ENCODE measurements at places on chromosomes 7 and 10.

GRCh38 chr10:21347785-21348170 lies 177.7 kb downstream of the SKIDA1 start:
- no peak for DNase-seq

DNA sequence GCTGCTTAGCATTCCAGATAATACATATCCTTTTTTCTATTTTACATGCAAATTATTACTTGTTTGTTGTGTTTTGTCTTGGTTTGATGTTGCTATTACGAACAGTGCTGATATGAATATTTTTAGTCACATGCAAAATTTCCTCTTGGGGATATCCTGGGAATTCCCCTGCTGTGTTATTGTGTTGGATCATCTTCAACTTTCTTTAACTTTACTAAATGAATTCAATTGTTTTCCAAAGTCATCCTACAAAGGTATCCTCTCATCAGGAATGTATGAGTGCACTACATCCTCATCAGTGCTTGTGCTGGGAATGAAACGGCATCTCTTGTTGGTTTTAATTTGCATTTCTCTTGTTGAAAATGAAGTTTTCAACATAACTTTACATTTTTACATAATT lies 87.1 kb downstream of the AASS start:
- DNase-seq = no peak

DNA sequence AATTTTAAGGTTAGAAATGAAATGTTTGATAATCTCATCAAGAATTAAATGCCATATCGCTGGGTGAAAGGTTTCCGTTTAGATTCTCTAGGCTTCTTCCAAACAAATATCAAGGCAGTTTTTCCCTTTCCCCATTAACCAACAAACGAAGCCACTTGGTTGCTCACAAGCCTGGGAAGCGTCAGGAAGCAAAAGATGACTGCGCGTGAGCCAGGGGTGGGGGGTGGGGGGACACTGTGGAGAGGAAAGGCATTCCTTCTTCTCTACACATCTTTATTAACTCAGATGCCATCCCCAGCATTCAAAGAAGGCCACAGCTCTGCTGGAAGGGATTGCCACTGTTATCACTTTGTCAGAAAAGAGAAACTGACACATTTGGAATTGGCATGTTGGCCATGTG lies 207.1 kb downstream of the TRIL start:
- DNase-seq = no peak

GRCh38 chr10:65993451-65993850 lies 932.4 kb upstream of the LRRTM3 start:
- DNase-seq = no peak

GRCh38 chr10:48497780-48498770 lies 106.8 kb downstream of the ARHGAP22 start:
- DNase-seq = no peak

GRCh38 chr10:9636216-9636615 lies 1381.5 kb upstream of the CELF2 start:
- no peak for DNase-seq

- DNase-seq = no peak
Observed at GRCh38 chr10:124886610-124887009, 55.3 kb upstream of the ZRANB1 start.

DNA sequence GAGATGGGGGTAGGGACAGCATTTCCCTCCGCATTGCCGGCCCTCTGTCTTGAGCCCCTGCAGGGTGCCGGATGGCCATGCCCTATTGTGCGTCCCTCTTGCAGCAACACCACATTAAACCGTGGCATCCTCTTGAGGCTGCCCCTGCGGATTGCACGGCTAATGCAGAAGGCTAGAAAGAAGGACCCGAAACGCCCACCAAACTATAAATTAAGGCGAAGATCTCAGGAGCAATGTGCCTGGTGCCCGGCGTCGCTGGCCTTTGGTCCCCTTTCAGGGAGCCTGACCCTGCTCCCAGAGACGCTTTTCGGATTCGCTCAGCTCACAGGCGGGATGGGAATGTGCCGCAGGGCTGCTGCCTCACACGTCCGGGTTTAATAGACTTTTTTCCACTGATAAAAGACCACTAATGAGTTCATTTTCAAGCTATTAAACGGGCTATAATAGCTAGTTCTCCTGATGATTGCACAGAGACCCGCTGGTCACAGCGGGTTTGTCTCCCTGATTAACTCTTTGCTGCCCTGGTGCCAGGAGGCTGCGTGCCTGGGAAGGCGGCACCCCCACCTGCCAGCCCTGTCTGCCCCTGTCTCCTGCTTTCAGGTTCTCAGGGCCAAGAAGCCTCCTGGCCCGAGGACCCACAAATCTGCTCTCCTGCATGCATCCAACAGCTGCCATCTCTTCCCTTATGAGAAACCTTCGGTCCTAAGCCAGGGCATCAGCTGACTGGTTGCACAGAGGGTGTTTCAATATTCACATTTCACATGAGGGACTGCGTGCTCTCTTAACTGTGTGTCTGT lies 128.3 kb downstream of the ADARB2 start:
- no peak for DNase-seq

DNA sequence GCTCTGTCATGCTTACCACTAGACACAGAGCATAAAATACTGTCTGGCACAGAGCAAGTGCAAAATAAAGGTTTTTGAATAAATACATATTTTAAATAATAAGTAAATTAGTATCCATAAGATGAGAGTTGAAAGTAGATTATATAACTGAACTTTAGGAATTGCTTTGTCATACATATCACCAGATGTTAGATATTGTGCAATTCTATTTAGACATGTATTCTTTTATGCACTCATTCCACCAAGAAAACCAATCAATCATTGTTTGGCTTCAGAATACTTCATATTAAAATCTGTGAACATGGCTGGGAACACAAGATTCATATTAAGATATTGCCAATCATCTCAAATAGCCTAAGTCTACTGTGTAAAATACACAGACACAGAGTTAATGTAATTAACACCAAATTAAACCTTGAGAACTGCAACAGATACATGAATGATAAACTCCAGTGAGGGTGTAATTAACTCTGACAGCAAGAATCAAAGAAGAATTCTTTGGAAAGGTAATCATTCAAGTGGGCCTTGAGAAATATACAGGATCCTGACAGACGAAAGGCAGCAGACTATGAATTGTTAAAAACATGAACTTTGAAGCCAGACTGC lies 201.0 kb upstream of the PTN start:
- DNase-seq = no peak

DNA sequence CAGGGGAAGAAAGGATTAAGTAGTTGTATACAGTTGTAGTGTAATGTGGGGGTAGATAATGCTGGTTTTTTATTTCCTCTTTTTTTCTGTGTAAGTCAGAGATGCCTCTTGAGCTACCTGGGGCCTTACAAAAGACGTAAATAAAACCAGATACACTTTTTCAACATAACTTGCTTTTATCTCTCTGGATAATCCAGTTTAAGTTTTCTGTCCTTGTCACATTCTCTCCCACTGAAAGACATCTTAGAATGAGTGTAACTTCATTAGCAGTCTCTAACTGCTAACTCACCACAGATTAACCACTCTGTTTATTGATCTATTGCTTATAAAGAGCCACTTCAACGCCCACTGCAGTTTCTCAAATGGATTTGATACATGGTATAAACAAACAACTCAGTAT lies 64.1 kb upstream of the LRRN3 start:
- no peak for DNase-seq

DNA sequence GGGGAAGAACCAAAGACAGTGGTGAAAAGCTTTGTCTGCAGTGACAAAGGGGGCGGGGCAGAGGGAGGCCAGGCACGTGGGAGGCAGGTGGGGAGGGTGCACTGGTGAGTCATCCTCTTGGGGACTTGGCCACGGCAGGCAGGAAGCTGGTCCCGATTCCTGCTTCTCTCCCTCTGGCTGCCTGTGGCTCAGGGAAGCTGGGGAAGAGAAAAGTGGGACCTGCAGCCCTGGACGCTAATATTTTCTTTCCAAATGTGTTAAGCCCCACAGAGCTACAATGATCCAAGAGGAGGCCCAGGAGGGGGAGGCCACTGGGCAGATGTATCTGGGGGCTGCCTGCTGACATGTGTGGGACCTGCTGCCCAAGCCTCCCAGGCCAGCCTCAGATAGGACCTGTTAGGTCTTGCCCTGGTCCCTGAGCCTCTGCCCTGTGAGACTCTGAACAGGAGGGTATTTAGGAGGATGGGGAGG lies 231.8 kb downstream of the KCNMA1 start:
- peak; percentile 83 for DNase-seq

DNA sequence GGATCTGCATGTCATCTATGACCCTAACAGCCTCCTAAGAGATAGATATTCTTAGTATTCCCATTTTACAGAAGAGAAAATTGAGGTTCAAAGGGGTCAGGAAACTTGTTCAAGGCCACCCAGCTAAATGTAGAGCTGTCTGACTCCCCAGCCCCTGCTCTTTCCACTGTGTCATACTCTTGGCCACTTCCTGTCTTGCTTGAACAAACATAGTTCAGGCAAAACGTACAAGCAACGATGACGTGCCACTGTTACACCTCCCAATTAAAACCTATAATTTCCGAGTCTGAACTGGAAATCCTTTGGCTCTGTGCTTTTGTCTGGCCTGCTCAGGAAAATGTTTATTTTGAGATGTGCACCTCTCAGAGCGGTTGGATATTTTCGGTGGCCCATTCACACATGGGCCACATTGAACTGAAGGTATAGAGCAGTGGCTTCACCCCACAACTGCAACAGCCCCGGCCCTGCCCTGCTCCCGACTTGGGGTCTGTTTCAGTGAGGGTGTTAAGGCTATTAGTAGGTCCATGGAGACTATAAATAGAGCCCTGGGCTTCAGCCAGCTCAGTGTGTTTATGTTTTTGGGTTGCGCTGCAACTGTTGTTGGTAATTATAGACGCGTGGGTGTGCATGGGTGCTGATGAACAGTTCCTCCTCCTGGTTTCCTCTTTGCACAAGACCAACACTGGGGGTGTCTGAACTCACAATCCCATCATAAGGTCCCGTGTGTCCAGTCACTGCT lies 172.3 kb upstream of the ADO start:
- no peak for DNase-seq

DNA sequence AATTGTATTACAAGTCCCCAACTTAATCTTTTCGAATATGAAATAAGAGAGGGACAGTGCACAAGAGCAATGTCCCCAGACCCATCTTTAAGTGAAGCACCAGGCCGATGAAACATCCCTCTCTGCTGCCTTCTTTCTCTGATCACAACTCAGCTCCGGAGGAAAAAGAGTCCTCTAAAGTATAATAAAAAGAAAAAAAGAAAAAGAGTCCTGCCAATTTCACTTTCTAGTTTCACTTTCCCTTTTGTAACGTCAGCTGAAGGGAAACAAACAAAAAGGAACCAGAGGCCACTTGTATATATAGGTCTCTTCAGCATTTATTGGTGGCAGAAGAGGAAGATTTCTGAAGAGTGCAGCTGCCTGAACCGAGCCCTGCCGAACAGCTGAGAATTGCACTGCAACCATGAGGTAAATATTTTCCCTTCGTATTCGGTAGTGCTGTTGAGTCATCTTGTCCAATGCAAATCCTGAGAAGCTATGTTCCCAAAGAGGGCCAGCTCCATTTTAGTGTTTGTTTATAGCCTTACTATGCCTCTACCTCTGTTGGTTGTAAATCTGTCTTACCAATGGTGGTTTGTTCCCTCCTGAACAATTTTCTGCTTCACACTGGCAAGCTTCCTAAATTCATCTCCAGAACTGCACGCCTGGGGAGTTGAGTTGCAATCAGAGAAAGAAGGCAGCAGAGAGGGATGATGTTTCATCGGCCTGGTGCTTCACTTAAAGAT lies at the start of gene IFIT2:
IFIT2 (plus strand) TSS at position 326 of the 725 bp plus-strand sequence; CDS start at position 404, 78 bp downstream.
- peak; percentile 73 for DNase-seq

DNA sequence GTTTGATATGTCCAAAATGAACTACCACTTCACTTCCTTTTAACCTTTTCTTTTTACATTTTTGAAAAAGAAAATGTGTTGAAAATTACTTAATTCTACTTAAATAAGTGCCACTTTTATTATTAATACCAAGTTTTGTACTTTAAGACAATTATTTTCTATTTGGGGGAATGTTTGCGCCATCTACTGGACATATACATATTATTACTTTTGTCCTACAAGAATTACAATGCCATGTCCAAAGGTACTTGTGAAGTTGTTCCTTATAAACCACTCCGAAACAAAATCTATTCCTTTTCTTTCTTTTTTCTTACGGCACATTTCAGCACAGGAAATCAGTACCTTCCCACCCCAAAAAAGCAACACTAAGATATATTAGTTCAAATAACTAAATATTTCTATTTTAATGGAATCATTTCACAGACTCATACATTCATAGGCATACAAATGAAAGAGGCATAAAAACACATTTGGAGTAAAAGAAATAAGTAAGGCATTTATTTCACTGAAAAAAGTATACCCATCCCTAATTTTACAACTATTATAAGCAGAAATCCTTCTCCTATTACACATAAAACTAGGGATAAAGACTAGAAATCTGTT lies 169.9 kb downstream of the RNF133 start:
- peak; percentile 19 for DNase-seq

DNA sequence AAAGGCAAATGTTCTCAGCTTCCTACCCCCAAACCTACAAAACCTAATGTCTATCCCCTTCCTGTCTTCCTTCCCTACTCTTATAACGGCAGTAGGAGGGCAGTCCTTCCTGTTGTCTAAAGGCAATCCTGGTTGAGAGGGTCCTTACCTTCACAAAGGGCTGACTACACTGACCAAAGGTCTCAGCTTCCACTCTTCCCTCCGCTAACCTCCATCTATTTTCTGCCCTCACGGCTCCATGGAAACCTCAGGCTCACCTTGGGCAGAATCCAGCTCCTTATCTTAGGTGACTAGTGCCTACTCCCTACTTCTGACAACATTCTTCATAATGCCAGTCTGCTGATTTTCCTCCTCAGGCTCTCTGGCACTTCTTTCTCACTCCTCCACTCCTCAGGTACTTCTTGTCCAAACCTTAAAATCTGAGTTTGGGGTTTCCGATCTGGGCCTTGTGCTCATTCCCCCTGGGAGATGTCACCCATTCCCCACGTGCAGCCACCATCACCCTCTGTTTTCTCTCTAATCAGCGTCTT lies 542 bp downstream of the FBXL13 start:
- no peak for DNase-seq

DNA sequence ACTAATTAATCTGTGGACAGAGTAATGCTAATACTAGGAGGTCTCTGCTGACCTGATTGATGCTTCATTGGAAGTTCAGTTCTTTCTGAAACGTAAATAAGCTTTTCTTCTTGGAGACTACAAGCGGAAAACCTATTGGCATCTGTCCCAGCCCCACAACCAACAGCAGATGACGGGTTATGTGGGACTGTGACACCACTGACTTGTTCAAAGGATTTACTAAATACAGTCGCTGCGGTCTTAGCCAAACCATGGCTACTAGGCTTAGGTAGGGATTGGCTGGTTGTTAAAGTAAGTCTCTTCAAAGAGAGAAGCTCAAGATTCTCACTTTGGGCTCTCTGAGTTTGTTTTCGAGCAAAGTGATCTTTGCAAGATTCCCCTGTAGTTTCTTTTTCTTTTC lies 68.3 kb downstream of the HYCC1 start:
- DNase-seq = peak; percentile 52

- DNase-seq = no peak
Observed at GRCh38 chr7:157900011-157900410, 563.2 kb downstream of the DNAJB6 start.

GRCh38 chr7:84136336-84136735 lies 58.3 kb downstream of the SEMA3A start:
- DNase-seq = no peak

GRCh38 chr7:23246555-23246954 lies at the start of gene GPNMB:
Gene GPNMB, plus strand, starts transcription at chr7:23246775. Its CDS starts 83 bp downstream, at chr7:23246858.
- peak; percentile 90 for DNase-seq

GRCh38 chr10:9895453-9895852 lies 1122.2 kb upstream of the CELF2 start:
- DNase-seq = no peak

- no peak for DNase-seq
Observed at GRCh38 chr7:138079137-138079536, 2.9 kb downstream of the AKR1D1 start.

GRCh38 chr7:90383422-90383821 lies 19.8 kb upstream of the CLDN12 start:
- peak; percentile 86 for DNase-seq
